ENCODE measurements at places on chromosomes 3 and 15.
A peak's percentile ranks its signal among the peaks of the same experiment; 100 is the strongest.

- DNase-seq = no peak
Measured at GRCh38 chr3:79018671-79019136, 749.1 kb downstream of the ROBO1 start.

DNA sequence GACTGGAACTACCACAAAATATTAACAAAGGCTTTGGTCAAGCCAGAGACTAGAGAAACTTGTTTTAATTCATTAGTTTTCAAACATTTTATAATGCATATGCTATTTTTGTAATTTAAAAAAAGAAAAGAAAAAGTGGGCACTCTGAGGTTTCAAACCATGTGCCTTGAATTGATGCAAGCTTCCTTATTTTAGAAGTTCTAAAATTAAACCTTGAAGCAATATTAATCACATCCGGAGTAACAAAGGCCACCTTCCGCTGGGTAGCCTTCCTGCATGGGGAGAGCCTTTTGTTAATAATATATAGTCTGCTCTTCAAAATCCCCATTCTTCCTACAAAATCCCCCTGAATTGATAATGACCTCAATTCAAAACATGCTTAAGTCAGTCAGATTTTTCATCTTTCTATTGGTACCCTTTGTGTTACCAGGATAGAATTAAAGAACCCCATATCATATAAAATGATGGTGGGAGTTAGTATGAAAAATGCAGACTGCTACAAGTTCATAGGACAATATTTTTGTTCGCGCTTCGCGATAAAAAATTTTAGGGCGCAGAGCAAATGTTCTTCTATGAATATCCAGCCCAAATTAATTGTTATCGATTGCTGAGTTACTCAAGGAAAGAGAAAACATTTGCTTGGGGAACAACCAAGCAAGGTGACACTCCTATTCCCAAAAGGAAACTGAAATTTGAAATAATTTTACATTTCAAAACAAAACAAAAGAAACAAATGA is 30.6 kb downstream of the LDHAL6B start:
- DNase-seq = no peak

GRCh38 chr3:97981886-97982285 is 9.7 kb upstream of the RIOX2 start:
- no peak for DNase-seq

DNA sequence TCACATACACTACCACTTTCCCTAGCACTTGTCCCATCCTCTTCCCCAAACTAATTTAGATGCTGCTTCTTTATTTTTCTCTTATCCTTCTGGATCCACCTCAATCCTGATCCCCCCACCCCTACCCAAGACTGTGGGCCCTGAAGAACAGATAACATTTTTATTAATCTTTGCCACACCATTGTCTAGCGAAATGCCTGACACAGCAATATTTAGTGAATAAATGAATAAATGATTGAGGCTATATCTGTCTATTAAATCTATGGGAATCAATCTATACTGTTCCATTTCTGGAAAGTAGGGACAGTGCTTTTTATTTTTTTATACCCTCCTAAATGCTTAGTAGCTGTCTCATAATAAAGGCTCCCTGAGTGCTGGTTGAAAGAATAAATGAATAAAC is 32.9 kb upstream of the LRRC3B start:
- no peak for DNase-seq

GRCh38 chr3:67461667-67462142 is 192.7 kb downstream of the SUCLG2 start:
- DNase-seq = peak; percentile 20

GRCh38 chr3:11564577-11565001 is 79.1 kb downstream of the VGLL4 start:
- DNase-seq = no peak

- DNase-seq = no peak
Measured at GRCh38 chr3:42698911-42699230, 3.7 kb downstream of the HHATL start.

DNA sequence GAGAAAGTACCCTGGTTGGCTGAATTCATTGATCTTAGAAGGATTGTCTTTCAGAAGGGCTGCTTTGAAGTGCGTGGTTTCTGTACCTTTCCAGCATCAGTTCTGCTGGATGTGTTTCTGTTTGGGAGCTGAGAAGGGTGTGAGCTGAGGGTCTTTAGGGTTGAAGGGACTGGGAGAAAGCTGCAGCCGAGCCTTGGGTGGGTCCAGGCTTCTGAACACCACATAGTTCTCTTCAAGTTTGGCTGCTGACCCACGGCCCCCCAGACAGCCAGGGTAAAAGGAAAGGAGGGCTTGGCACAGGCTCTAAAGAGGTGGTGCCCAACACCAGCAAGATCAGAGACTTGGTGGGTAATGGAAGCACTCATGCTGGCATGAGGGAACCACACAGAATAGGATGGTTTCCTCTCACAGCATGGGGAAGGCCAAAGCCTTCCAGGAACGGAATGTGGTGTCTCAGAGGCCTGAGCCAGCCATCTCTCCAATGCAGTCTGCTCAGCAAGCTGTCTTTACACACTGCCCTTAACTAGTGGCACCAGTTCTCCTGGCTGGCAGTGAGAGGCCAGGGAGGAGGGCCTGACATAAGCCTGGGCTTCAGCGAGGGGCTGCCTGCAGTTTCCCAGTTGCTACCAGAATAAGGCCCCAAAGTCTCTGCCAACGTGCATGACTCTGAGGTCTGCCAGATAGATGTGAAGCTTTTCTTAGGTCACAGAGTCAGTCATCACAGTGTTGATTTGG is 239.0 kb upstream of the TRIM42 start:
- DNase-seq = no peak

GRCh38 chr15:57947781-57948180 is 117.7 kb downstream of the ALDH1A2 start:
- no peak for DNase-seq

- DNase-seq = no peak
Measured at GRCh38 chr15:69729167-69729748, 276.6 kb downstream of the RPLP1 start.
